ENCODE measurements at places on chromosomes 3 and 15.

GRCh38 chr15:87343966-87344365, 912.6 kb downstream of the NTRK3 start:
- no peak for DNase-seq

GRCh38 chr3:185781759-185782158, 43.1 kb downstream of the IGF2BP2 start:
- DNase-seq, result no peak

- DNase-seq, result no peak
Observed at GRCh38 chr3:185789891-185790830, 34.7 kb downstream of the IGF2BP2 start.

GRCh38 chr3:186959029-186959624, 28.8 kb downstream of the ST6GAL1 start:
- DNase-seq, result no peak

GRCh38 chr15:31774045-31774444, 256.3 kb upstream of the CHRNA7 start:
- DNase-seq, result no peak

DNA sequence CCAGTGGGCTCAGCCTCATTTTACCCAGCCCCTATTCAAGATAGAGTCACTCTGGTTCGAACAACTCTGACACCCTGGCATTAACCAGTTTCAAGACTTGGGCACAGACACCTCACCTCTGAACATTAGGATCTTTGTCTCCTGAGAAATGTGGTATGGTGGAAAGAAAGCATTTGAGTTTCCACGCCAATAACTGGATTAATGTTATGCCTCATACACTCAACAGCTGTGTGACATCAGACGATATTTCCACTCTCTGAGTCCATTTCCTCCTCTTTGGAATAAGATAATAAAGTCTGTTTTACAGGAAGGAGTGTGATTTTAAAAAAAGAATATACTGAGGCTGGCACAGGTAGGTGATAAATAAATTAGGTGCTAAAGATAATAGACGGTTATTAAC, 121.3 kb upstream of the CHL1 start:
- no peak for DNase-seq

DNA sequence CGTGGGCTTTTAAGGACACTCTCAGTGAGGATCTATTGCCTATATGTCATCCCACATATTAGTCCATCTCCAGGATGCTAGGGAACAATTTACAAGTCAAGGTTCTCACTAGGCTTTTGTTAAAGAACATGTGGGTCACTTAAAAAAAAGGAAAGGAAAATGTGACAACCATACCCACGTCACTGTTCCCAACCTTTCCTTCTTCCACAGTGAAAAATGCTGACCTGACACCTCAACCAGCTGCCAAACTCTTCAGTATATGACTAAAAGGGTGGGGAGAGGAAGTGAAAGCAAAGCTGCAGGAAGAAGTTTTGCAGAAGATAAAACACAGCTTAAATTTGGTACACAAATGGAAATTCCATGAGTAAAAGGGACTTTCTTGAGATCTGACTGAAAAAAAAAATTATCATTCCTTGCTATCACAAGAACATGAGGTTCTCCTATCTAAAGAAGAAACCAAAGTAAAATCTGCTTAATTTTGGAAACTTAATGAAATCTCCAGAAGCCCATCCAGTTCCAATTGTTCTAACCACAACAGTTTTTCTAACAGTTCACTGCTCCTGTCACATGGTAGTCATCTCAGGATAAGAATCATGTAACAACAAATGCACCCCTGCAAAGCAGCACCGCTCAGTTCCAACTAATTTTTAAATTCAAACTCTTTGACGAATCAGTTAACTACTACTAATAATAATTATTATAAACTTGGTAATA, 117.0 kb upstream of the TSPAN3 start:
- peak; percentile 16 for DNase-seq

GRCh38 chr15:89164712-89165211, 56.6 kb downstream of the RLBP1 start:
- peak; percentile 51 for DNase-seq

DNA sequence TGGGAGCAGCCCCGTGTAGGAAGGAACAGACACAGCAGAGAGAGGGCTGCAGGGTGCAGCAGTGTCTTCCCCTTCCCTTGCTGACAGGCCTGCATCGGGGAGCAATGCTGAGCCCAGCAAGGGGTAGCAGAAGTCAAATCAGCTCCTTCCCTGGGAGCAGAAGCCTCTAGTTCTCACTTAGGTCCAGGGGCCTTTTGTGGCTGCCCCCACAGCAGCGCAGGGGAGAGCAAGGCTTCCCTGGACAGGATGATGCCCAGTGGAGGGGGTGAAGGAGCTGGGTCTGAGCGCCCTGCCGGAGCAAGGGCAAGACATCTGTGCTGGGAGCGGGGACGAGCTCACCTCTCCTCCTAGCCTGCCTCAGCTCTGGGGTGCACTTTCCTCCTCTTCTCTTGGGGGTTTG, 827 bp downstream of the PLCB2 start:
- no peak for DNase-seq

DNA sequence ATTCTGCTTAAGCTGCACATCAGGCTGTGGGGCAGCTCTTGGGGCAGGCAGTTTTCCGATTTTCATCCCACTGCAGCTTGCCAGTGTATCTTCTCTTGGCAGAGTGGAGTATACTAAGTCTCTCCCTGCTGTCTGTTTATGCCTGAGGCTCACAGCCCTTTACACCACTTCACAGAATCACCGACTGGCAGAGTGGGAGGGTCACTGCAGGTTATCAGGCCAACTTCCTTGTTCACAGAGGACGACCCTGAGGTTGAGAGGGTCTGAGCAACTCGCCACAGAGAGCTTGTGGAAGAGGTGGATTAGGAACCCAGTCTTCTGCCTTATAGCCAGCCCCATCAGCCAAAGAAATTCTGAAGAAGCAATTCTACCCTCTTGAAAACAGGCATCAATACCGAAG, 30.9 kb downstream of the KIF9 start:
- DNase-seq, result no peak

GRCh38 chr3:117454254-117454653, 744.7 kb downstream of the TUSC7 start:
- DNase-seq, result no peak

GRCh38 chr3:16297997-16298885, 33.2 kb downstream of the OXNAD1 start:
- no peak for DNase-seq

- no peak for DNase-seq
Observed at GRCh38 chr3:186512570-186513302, 31.4 kb downstream of the CRYGS start.

DNA sequence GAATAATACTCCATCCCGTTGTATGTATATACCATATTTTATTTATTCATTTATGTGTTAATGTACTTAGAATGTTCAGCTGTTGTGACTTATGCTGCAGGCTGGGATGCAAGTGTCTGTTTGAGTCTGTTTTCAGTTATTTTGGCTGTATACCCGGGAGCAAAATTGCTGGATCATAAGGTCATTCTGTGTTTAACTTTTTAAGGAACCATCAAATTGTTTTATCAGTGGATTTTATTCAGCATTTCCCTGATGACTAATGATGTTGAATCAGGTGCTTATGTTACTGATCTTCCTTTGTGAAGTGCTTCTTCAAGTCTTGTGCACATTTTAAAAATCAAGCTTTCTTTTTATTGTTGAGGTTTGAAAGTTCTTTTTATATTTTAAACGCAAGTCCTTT, 118.1 kb downstream of the SLC25A26 start:
- no peak for DNase-seq

DNA sequence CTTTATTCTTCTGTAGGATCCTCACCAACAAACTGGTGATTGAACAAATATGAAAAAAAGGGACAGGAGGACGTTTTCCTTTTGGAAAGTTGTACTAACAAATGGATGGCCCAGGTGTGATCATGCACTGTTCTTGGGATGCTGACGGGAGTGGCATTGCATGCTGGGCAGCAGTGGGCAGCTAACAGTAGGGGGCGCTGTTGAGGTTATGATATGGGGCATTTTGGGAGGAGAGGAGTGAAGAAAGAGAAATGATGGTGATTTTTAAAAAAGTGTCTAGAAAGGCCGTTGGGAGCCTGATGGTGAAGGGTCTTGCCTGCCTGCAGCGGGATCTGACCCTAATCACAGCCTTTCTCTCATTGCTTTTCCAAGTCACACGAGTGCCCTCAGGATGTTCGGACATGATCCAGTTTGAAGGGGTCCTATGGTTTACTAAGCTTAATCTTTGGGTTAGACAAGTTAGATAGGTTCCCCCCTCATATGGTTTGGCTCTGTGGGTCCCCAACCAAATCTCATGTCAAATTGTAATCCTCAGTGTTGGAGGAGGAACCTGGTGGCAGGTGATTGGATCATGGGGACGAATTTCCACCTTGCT, 46.2 kb upstream of the PRTG start:
- no peak for DNase-seq

DNA sequence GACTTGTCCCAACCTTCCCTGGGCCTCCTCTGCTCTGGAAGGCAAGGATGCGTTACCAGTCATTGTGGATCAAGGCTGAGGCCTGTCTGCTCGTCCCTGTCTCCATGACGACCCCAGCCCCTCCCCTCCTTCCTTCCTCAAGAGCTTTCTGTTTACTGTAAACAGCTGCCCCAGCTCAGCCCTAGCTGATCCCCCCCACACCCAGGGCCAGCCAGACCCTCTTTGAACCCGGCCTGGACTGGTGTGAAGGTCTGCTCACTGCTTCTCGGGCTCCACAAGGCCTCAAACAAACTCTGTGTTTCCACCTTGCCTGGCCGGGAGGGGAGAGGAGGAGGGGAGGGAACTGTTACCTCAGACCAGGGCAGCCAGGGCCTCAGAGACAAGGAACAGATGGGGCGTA, 16.9 kb downstream of the VPS18 start:
- DNase-seq, result no peak

- DNase-seq, result no peak
Observed at GRCh38 chr15:66603301-66604179, 37.7 kb upstream of the LCTL start.

DNA sequence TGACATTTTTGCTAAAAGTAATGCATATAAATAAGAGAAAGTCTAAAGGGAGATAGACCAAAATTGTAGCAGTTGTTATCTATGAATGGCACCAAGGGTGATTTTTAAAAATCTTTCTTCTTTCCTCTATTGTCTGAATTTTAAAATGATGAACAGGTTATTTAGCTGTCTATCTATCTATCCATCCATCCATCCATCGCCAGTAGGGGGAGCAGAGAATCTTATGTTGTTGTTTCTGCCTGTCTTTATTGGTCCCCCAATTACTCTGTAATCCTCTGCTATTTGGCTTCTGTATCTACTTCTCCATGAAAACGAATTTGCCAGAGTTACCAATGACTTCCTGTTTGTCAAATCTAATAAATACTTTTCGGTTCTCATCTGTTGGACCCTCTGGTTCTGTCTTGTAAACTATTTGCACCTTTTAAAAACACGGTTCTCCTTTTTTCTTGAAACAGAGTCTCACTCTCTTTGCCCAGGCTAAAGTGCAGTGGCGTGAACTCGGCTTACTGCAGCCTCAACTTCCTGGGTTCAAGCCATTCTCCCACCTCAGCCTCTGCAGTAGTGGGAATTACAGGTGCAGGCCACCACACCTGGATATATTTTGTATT, 86.0 kb downstream of the ECT2 start:
- DNase-seq, result no peak

- DNase-seq, result no peak
Observed at GRCh38 chr15:99635794-99636193, 70.0 kb downstream of the MEF2A start.

DNA sequence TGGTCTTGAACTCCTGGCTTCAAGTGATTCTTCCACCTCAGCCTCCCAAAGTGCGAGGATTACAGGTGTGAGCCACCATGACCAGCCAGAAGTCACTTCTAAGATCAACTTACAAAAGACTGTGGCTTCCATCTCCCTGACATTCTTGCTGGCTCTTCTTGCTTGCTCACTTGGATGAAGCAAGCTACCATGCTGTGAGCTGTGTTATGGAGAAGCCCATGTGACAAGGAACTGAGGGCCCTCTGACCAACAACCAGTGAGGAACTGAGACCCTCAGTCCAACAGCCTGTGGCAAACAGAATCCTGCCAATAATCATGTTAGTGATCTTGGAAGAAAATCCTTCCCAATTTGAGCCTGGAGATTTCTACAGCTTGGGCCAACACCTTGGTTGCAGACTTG, 7.2 kb upstream of the VPS8 start:
- DNase-seq, result no peak

Measured in gastrocnemius medialis (tissue), 4 donors.